ENCODE measurements at places on chromosomes 2 and 18.

GRCh38 chr2:39447266-39448168 lies 10.4 kb upstream of the MAP4K3 start:
- DNase-seq = no peak

DNA sequence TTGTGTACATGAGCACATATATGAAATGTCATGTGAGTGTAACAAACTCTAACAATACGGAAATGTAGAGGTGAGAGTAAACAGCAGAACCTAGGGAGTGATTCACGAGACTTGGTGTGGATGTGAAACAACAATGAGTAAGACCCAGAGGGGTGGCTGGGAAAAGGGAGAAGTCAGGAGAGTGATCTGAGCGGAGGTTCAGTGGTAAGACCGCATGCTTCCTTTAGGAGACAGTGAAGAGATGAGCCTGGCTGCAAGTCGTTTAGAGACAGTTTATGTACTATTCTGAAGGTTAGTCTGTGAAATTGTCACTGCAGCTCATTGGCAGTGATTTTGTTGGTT lies 150.6 kb downstream of the PRPF40A start:
- no peak for DNase-seq

GRCh38 chr2:100017633-100018032 lies 124.8 kb downstream of the AFF3 start:
- DNase-seq = no peak

- DNase-seq = no peak
Measured at GRCh38 chr18:8942021-8942908, 160.2 kb upstream of the NDUFV2 start.

GRCh38 chr2:75030218-75031009 lies 72.0 kb downstream of the POLE4 start:
- DNase-seq = no peak

GRCh38 chr2:230713331-230714135 lies 891 bp downstream of the CAB39 start:
- DNase-seq = peak; percentile 13

DNA sequence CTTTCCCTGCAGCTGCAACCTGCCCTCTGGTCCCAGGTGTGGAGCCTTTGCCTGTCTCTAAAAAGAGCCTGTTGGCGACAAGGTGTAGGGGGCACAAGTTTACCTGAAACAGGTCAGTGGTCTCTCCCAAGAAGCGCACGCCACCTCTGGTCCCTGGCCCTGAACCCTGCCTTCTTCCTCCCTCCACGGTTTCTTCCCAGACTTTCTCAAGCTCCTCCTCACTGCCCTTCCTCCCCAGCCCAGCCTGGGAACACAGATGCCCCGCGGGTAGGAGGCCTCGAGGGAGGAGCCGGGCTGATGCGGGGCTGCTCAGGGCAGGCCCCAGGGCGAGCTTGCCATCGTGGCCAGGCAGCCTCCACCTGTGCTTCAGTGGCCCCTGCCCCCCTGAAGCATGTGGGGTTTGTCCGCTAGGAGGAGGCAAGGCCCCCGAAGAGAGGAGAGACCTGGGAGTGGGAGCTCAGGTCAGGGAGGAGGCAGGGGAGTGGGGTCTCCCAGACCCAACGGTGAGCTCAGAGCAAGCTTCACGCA lies 89.5 kb downstream of the SMAD7 start:
- no peak for DNase-seq

DNA sequence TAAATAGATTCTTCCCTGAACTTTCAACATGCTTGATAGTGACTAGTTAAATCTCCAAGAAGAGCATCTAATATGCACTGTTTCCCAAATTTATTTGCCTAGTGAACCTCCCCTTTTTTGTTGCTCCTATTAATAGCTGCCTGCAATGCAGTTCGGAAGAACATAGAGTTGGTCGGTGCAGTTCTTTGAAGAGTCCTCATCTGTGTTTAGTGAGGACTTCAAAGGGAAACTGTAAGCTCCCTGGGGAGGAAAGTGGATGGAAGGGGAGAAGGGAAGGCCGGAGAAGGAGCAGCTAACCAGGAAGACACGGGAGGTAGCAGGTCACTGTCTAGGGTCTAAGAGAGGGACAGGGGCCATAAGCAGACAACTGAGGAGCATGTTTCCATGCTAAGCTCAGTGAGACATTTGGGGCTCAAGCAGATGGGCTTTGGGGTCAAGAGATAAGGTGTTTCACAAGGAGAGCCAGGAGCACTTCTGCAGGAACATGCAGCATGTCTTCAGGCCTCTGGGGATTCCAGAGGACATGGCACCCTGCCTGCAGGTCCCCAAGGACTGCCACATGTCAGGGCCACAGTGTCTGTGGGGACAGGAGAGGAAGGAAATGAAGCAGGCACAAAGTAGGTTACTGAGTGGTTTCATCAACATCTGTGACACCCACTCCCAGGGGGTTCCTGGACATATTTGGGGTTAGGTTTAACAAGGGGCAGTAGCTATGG lies 48.7 kb upstream of the ANXA4 start:
- DNase-seq = no peak

DNA sequence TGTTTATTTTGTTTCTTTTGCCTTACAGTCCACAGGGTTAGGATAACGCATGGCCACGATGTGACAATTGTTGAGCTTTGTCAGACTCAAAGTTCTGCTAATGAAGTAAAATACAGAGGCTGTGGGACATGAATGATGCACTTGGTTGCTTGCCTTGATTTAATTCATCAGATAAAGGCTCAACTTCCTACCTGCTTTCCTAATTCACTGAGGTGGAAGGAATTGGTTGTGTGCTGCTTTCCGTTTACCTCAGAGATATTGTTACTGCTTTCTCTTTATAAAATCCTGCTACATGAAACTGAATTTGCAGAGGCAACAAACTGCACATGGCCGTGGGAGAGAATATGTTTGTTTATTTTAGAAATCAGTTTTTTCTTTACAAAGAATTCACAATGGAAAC lies 6.6 kb downstream of the RIT2 start:
- no peak for DNase-seq

- no peak for DNase-seq
Measured at GRCh38 chr2:188576651-188577050, 285.0 kb downstream of the GULP1 start.

- DNase-seq = no peak
Measured at GRCh38 chr18:12867441-12868123, 16.5 kb downstream of the PTPN2 start.

GRCh38 chr18:51028201-51028805 lies 1.7 kb upstream of the SMAD4 start:
- no peak for DNase-seq

DNA sequence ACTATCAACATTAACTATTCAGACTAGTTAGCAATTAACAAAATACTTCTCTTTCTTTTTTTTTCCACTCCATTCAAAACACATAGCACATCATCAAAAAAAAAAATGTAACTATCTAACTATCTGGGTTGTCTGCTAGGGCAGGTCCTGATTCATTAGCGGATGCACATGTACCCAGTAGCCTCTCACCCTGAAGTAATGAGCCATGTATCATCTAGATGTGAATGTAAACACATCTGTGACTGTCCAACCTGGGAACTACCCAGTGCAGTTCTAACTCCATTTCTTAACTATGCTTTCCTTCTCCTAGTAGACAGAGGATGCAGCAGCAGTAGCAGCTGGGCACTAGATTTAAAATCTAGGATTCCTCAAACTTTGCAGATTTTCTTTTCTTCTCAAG lies 183.1 kb upstream of the PIK3C3 start:
- DNase-seq = no peak

GRCh38 chr2:98547092-98547790 lies 61.1 kb downstream of the COA5 start:
- DNase-seq = no peak
